ENCODE measurements at places on chromosomes 3 and 15. TPM values are rescaled to one million over a fixed set of nuclear protein-coding genes. Genes with fewer than 3 reads are reported as not detected.

The IL20RB gene
- 0.79 TPM for total RNA-seq

The BCL2A1 gene
- total RNA-seq, result not detected

The ADCY5 gene
- total RNA-seq, result under 0.01 TPM

The LNP1 gene
- total RNA-seq, result 0.44 TPM

The TMEM207 gene
- not detected for total RNA-seq

The CMTM8 gene
- total RNA-seq, result 1.6 TPM

The CDC25A gene
- total RNA-seq, result 5.0 TPM

The NR2E3 gene
- 0.20 TPM for total RNA-seq

The IQGAP1 gene
- total RNA-seq, result 141 TPM

The RPL4 gene
- total RNA-seq, result 1,350 TPM

The MOBP gene
- not detected for total RNA-seq

The GOLGA6L10 gene
- 0.44 TPM for total RNA-seq

The ECE2 gene
- not detected for total RNA-seq

The ADAMTS17 gene
- total RNA-seq, result 0.40 TPM

The ABHD6 gene
- total RNA-seq, result 11.6 TPM

The ZNF619 gene
- 5.8 TPM for total RNA-seq

The FAM174B gene
- total RNA-seq, result 57.3 TPM

The PP2D1 gene
- total RNA-seq, result not detected

The ZMAT3 gene
- total RNA-seq, result 22.2 TPM

The DPPA2 gene
- total RNA-seq, result not detected

The ACVR2B gene
- total RNA-seq, result 2.2 TPM

The SCN11A gene
- under 0.01 TPM for total RNA-seq

The TIMP4 gene
- 0.40 TPM for total RNA-seq

The SLC7A14 gene
- under 0.01 TPM for total RNA-seq

The CIB2 gene
- total RNA-seq, result 2.2 TPM

The GABRR3 gene
- not detected for total RNA-seq

The CLDN11 gene
- 27.6 TPM for total RNA-seq

The MEIS2 gene
- total RNA-seq, result 16.6 TPM

The GPR27 gene
- total RNA-seq, result not detected

The TRPM1 gene
- not detected for total RNA-seq
